ENCODE measurements at places on chromosomes 12 and 14.

DNA sequence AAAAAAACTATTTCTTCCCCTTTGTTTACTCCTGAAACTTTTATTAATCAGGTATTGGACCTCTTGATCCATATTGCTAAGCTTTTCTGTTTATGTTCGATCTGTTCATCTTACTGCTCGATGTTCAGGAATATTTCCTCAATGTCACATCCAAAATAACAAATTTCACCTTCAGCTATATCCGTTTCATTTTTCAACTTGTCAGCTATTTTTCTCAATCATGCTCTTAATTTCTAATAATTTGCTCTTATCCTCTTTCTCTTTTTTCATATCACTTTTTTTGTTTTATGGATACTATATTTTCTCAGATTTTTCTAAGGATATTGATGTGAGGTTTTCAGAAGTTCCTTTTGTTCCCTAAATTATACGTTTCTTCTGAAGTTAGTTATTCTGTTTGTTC lies 29.8 kb downstream of the SLC38A4 start:
- no peak for DNase-seq

- no peak for DNase-seq
These were observed 147.1 kb downstream of the TMX1 start for GRCh38 chr14:51386983-51387735.

GRCh38 chr14:99896361-99896760 lies 103.1 kb downstream of the EML1 start:
- no peak for DNase-seq

GRCh38 chr12:99386907-99387306 lies 260.6 kb upstream of the GARIN6 start:
- DNase-seq = no peak

DNA sequence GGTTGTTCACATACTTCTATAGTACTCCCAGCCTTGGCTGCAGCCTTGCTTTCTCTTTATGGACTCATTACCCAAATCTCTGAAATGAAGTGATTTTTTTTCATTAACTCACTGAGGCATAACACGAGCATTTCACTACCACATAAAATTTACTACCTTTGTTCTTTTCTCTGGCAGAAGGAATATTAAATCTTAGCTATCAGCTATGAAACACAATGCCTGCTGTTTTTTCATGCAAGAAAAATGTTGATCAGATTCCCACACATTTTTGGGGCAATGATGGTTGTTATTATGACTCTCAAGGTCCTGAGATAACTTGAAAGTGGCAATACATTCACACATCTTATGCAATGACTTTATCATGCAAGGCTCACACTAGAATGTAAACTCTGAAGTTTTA lies 225.3 kb upstream of the ATP2B1 start:
- no peak for DNase-seq

GRCh38 chr14:22513066-22513812 lies 75.8 kb downstream of the DAD1 start:
- no peak for DNase-seq

DNA sequence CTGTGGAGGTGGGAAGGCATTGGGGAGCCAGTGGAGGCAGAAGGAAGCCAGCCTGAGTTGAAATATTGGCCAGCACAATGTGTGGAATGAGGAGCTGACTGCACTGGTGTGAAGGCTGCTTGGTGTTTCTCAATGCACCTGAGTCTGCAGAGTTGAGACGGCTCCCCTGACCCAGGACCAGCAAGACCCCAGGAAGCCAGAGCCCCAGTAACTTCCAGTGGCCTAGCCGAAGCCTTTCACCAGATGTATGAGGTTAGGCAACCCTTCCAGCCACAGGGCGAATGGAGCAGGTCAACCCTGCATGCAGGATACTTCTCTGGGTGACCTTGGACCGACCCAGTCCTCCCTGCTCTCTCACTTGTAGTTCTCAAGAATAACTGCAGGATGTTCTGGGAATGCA lies 12.9 kb upstream of the KRT73 start:
- DNase-seq = no peak

DNA sequence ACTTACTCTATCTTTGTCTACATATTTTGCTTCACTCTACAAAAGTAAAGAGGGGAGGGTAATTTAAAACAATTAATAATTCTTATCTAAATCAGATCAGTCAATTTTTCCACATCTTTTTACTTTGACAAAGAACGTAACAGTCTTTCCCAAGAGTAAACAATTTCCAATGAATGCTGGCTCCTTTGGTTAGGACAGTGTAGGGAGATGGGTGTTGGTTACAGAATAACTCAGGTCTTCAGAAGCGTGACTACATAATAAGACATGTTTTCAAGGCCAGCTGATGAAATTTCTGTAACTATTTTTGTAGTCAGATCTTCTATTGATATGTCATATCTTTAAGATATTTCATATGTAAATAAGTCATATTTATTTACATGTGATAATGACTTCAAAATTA lies 183.0 kb upstream of the CAND1 start:
- no peak for DNase-seq

DNA sequence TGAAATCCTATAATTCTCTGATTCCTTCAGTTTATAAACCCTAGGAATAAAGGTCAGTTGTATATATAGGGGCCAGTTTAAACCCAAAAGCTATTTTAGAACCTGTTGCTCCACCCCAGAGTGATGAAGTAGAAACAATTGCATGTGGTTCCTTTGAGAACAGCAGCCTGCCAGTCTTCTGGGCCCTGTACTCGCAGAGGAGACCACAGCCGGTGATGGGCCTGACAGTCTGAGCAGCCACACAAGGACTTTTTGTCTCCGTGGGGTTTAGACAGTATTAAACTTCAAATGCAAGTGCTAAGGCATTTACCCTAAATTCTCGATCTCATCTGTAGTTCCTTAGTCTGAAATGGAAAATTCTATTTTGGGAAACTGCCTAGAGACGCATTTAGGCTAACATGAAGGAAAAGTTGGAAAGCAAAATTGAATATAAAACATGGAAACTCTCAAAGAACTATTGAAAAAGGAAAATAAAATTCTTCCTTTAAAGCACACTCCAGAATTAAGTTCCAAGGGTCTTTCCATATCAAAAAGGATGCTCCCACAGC lies 80.6 kb downstream of the PRICKLE1 start:
- no peak for DNase-seq

DNA sequence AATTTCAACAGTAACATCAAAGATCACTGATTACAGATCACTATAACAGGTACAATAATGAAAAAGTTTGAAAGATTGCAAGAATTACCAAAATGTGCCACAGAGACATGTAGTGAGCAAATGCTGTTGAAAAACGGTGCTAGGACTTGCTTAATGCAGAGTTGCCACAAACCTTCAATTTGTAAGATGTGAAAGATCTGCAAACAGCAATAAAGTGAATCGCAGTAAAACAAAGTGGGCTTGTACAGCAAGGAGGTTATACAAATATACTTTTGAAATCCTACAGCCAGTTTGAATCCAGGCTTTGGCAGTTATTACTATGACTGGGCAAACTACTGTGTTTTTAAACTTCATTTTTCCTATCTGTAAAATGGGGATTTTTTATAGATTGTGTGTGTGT lies 1.0 kb upstream of the PLEKHA5 start:
- no peak for DNase-seq

DNA sequence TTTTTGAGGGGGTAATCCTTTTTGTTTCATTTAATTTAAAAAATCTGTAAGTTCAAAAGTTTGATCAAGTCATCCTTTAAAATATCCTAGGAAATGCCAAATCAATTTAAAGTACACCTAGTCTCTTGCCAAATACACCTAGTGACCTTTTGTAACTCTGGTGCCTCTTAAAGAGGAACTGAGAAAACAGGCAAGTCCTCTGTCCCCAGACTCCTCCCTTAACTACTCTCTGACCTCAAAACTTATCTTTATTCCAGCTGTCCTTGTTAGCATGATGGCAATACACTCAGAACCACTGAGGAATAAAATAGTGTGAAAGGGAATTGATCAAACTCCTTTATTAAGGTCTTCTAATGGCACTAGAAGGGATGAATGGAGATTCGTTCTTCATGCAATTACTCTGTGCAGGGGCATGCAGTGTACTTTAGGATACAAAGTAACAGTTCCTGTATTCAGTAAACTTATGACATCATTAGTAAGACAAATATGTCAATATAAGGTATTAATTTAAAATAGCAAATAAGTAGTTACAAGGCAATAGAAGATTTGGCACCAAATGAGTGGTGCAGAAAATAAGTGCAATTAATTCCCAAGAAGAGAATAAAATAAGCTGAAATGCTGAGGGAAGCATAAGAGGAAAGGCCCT lies 3.3 kb downstream of the FAR2 start:
- DNase-seq = no peak

DNA sequence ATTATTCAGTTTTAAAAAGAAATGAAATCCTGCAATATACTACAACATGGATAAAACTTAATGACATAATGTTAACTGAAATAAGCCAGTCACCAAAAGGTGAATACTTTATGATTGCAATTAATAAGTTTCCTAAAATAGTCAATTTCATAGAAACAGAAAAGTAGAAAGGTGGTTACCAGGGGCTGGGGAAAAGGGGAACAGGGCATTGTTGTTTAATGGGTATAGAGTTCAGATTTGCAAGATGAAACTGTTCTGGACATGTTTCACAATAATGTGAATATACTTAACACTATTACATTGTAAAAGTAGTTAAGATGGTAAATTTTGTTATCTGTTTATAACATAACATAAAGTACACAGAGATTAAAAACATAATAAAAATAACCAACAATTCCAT lies 550.9 kb downstream of the CCER1 start:
- no peak for DNase-seq

GRCh38 chr12:124087266-124088051 lies 114.4 kb downstream of the ZNF664 start:
- DNase-seq = no peak

- DNase-seq = no peak
These were observed 3.9 kb downstream of the DTX1 start for GRCh38 chr12:113060336-113060960.

DNA sequence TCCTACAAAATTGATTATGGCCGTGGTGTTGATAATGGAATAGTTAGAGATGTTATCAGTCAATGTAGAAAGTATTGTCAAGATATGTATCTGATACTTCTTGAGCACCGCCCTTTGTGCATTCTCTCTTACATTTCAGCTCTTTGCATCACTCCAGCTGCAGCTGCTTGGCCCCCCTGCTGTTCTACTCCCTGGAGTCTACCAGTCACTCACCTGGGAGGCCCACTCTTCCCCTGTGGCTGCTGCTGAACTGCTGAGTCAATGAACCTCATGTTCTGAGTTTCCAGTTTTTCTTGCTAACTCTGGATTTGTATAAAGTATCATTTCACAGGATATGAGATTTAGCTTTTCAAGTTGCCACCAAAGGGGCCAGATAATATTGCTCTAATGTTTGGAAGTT lies 312.8 kb upstream of the SLC16A7 start:
- DNase-seq = no peak

- DNase-seq = no peak
These were observed 619.4 kb downstream of the VRK1 start for GRCh38 chr14:97416550-97416949.

DNA sequence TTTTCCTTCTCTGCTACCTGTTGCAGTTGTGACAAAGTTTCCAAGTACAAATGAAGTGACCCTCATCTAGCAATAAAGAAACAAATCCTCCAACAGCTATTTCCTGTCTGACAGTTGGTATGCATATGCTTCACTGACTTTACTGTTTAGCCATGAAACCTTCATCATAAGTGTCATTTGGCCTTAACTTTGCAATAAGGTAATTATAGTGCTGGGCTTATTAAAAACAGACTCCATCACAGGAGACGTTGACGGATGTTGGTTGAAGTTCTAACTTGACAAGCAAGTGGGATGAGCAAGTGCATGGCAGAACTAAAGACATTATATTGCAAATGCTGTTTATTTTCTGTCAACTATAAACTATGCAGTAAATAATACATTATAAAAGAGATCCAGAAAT lies 425.2 kb downstream of the RPS29 start:
- DNase-seq = no peak

- no peak for DNase-seq
These were observed 327.2 kb downstream of the BTG1 start for GRCh38 chr12:91818227-91819131.

GRCh38 chr14:104724981-104725771 lies 1.1 kb downstream of the ADSS1 start:
- no peak for DNase-seq

GRCh38 chr12:94566345-94566744 lies 84.0 kb downstream of the TMCC3 start:
- no peak for DNase-seq

DNA sequence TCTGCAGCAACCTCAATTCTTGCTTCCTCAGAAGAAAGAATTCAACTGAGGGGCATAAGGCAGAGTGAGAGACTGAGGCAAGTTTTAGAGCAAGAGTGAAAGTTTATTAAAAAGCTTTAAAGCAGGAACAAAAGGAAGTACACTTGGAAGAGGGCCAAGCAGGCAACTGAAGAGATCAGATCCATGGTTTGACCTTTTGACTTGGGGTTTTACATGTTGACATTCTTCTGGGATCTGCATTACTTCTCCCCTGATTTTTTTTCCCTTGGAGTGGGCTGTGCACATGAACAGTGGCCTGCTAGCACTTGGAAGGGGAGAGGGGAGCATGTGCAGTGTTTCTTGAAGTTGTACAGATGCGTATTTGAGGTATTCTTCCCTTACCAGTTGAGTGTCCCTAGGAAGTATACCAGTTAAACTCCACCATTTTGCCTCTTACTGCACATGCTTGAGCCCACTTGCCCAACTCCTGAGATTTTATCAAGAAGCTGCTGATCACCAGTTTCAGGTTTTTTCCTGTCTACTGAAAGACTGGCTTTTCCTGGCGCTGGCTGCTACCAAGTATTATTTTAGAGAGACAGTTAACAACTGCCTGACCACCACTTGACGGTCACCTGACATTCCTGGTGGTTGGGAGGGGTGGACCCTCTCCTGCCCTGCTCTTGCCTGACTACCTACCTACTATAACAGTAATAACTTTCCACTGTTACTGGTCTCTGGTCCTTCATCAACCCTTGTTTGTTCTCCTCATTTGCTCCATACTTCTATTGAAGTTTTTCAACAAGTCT lies 26.0 kb upstream of the TMTC2 start:
- DNase-seq = no peak

DNA sequence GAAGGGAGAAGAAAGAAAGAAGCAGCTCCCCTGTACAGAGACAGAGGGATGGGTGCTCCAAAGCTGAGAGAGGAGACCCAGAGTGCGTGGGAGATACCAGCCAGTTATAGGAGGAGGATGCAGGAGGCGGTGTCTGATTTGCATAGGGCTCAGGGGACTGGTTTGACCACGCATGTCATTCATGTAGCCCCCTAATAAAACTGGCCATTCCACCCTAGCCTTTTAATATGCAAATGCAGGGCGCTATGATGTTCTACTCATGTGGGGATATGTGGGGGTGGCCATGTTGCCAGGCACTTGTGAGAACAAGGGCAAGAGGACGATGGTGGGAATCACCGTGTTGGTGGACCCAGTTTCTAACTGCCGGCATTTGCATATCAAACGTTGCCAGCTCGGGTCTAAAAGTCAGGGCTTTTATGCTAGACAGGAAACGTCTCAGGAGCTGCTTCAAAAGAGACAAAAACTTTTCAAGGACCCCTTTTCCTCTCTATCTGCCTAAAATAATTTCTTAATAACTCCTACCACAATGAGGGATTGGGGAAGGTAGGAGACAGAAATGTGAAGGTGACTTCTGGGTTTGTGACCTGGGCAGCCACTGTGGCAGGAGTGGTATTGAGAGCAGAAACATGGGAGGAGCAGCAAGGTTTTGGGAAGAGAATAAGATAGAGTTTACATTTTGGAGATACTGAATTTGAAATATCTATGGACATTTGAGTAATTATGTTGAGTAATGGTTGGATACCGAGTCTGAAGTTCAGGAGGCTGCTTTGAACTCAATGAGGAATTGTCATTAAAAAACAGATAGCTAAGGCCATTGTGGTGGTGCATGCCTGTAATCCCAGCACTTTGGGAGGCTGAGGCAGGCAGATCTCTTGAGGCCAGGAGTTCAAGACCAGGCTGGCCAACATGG lies 2.2 kb upstream of the ATXN3 start:
- no peak for DNase-seq

Data from stimulated activated CD8-positive, alpha-beta memory T cell treated with anti-CD3 and anti-CD28 coated beads, Interleukin-7, amount 100 ng/mL, for 24 hours (primary cell).